ENCODE measurements at places on chromosomes 1 and 21. TPM values are rescaled to one million over a fixed set of nuclear protein-coding genes. Genes with fewer than 3 reads are reported as not detected.

DNA sequence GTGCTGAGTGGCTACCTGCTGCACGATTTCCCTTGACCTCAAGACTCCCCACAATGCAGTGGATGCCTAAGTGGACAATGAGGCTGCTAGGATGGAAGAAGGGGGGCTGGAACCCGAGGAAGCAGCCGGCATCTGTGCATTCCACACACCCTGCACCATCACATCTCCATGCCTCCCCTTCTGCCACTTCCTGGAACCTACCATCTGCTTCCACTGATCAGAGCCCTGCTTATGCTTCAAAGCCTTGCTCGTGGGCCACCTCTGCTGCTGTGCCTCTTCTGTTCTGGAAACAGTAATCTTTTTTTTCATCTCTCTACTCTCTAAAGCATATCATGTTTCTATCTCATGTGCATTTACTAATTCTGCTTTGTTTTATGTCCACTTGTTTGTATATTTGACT is 66.2 kb upstream of the WDR26 start:
- peak; percentile 19 for DNase-seq

- no peak for DNase-seq
These were observed 91.7 kb upstream of the EDN2 start for GRCh38 chr1:41576206-41576605.

SORT1 gene
- 0.39 TPM for total RNA-seq

GRCh38 chr1:65174585-65174984 is 26.6 kb downstream of the AK4 start:
- no peak for DNase-seq

GRCh38 chr1:33876970-33877650 is 13.2 kb downstream of the HMGB4 start:
- no peak for DNase-seq

CD84 gene
- total RNA-seq, result 17.8 TPM

PODN gene
- not detected for total RNA-seq

GRCh38 chr1:1348420-1349255 is 580 bp downstream of the DVL1 start:
- no peak for DNase-seq

DNA sequence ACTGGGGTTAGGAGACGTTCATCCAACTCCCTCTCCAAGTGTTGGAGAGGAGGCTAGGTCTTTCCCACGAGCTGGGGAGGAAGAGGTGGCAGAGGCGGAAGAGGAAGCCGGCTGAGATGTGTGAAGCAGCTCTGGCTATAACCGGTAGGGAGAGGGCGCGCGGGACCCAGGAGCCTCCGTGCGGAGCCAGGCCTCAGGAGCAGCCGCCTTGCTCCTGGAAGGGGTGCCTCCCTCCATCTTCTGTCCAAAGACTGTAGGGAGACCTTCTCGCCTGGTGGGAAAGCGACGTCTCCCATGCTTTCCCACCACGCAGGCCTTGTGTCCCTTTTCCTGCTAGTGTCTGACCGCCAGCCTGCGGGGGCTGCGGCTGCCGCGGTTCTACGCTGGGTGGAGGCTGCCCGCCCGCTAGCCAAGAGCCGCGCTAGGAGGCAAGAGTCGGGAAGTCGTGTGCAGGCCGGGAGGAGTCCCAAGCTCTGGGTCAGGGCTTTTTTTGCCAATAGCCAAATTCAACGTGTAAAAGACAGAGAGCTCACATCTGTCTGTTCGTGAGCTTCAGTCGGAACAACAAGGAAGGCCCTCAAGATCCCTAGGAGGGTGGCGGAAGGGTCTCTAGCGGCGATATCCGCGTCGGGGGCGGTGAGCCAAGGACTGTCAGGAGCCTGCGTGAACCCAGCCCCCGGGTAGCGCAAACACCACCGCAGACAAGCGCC is 8.4 kb upstream of the NBPF11 start:
- DNase-seq, result no peak

OR2T35 gene
- total RNA-seq, result not detected

DNA sequence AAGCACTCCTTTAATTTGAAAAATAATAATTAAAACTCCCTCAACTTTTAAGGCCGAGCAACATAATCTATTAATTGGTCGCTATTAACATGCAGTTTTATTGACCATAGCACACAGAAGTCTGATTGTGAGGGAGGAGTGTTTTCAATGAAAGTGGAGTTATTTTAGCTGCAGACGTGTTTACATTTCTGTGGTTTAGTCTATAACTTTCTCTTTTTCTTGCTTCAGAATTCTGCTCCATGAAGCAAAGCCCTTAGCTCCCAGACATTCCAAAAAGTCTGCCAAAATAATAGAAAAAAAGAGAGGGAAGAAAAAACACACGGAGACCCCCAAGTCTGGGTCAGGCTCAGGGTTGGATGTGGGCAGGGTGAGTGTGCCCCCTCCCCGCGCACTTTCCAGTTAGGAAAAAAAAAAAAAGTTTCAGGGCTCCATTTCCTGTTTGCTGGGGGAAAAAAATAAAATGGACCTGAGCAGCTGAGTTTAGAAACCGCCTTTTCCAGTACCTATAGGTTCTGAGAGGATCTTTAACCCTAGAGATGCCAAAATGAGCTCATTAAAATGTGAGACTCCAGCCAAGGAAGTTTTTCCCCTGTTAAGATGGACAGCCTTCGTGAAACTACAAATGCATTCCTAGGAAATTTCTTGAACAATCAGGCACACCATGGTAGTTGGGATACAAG is 143.7 kb upstream of the ETS2 start:
- no peak for DNase-seq

GRCh38 chr1:187619175-187619574 is 790.4 kb downstream of the PLA2G4A start:
- no peak for DNase-seq

GRCh38 chr1:15681349-15682292 is 2.5 kb upstream of the PLEKHM2 start:
- DNase-seq, result no peak

GRCh38 chr1:63795455-63795854 is 21.6 kb downstream of the ROR1 start:
- DNase-seq, result no peak

GRCh38 chr1:113891631-113892220 is 4.3 kb upstream of the BCL2L15 start:
- DNase-seq, result no peak

LGR6 gene
- 0.14 TPM for total RNA-seq

ZNF648 gene
- not detected for total RNA-seq

DNA sequence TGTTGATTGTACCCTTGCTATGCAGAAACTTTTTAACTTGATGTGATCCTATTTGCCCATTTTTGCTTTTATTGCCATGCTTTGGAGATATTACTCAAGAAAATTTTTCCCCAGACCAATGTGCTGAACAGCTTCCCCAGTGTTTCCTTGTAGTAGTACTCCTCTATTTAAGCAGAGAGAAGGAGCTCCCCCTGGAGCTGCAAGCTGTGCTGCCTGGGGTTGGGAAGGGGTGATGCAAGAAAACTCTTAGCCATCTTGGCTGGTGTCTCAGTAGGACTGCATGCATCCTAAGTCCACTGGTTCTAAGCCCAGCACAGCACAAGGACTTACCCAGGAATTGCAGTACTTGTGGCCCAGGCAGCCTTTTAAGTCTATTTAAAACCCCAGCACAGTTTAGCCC is 121.6 kb downstream of the NTMT2 start:
- no peak for DNase-seq

SPATA6 gene
- 2.8 TPM for total RNA-seq

TRIM17 gene
- total RNA-seq, result 1.2 TPM

DNA sequence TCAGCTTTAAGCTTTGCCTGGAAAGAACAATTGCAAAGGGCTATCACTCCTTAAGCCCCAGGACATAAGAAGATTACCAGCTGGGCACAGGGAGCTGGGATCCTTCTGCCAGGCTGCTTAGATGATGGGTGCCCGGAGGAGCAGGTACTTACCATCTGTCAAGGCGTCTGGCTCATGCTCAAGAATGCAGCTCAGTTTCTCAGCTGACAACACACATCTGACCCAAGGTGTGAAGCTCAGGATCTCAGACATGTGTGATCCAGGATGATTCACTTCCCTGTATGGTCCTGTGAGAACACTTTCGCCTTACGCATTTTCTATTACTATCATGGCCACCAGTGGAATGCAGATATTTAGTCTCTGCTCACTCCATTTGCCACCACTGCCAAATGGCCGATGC is 14.7 kb upstream of the DISC1 start:
- DNase-seq, result peak; percentile 25

FAM177B gene
- total RNA-seq, result not detected

FASLG gene
- 4.0 TPM for total RNA-seq

- no peak for DNase-seq
These were observed 140.9 kb downstream of the TGFBR3 start for GRCh38 chr1:91744953-91745639.

UCK2 gene
- total RNA-seq, result 69.4 TPM

DNA sequence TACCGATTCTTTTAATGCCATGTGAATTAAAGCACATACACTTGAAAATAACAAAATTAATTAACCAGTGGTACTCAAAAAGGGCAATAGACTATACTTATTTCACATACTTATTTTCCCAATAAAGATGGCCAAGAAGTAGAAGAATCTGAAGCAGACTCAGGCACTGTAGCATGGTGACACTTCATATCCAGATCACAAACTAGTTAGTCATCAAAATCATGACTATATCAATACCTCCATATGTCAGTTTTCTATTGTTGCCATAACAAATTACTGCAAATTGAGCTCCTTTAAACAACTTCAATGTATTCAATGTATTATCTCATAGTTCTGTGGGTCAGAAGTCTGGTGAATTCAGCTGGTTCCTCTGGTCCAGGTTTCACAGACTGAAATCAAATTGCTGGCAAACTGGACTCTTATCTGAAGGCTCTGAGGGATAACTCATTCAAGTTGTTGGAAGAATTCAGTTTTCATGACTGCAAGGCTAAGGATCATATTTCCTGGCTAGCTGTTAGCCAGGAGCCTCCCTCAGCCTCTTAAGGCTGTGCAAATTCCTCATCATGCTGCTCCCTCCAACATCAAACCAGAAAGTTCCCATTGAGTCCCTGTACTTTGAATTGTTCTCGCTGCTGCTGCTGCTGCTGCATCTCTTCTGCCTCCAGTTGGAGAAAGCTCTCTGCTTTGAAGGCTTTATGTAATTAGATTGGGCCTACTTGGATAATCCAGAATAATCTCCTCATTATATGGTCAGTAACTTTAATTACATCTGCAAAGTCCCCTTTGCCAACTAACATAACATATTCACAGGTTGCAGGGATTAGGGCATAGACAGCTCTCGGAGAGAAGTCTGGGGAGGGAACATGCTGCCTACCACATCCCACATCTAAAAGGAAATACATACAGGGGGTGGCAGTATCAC is 91.5 kb downstream of the MRPL39 start:
- no peak for DNase-seq

- no peak for DNase-seq
These were observed 27.2 kb downstream of the NUAK2 start for GRCh38 chr1:205294175-205294917.

GRCh38 chr1:232901255-232901654 is 49.2 kb upstream of the NTPCR start:
- DNase-seq, result no peak

FMO2 gene
- total RNA-seq, result not detected

DNA sequence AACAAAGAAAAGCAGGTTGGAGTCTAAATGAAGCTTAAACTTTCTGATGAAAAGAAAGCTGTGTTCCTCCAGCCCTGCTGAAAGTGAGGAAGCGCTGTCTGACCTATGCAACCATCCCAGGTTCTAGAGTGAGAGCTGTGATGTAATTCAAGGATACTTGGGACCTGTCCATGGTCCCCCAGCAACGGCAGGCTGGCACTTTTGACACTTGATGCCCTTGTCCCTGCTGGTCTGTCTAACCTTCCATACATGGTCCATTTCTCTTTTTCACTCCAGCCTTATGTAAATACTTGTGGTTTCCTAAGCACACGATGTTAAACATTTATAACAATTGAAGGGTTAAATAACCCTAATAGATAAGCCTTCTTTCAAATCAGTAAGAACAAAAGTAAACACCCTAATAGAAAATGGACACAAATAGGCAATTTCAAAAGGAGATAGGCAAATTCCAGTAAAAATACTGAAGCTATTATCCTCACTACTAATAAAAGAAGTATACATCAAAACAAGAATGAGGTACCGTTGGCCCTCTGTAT is 17.7 kb upstream of the KDM4A start:
- no peak for DNase-seq

- no peak for DNase-seq
These were observed 6.7 kb downstream of the KNCN start for GRCh38 chr1:46544561-46545240.

DNA sequence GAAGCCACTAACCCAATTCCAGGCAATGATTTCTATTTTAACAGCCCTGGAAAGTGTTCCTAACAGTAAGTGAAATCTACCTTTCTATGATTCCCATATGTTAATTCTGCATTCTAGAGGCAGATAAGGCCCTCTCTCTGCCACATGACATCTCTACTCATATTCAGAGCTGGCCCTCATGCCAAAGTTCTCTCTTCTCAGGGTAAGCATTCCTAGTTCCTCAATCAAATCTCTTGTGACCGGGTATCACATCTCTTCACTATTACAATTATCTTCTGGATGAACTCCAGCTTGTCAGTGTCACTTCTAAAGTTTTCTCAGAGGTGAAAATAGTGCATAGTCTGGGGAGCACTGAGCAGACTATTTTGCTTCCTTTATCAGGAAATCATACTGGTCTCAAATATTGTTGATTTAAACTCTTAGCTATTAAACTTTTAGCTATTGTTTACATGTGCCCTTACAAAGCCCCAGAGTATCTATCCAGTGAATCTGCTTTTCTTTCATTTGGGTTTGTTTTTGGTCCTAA is 66.4 kb upstream of the TNFSF18 start:
- no peak for DNase-seq

PLEKHO1 gene
- 13.2 TPM for total RNA-seq

- DNase-seq, result no peak
These were observed 38.7 kb upstream of the COL6A2 start for GRCh38 chr21:46059195-46059594.

DNA sequence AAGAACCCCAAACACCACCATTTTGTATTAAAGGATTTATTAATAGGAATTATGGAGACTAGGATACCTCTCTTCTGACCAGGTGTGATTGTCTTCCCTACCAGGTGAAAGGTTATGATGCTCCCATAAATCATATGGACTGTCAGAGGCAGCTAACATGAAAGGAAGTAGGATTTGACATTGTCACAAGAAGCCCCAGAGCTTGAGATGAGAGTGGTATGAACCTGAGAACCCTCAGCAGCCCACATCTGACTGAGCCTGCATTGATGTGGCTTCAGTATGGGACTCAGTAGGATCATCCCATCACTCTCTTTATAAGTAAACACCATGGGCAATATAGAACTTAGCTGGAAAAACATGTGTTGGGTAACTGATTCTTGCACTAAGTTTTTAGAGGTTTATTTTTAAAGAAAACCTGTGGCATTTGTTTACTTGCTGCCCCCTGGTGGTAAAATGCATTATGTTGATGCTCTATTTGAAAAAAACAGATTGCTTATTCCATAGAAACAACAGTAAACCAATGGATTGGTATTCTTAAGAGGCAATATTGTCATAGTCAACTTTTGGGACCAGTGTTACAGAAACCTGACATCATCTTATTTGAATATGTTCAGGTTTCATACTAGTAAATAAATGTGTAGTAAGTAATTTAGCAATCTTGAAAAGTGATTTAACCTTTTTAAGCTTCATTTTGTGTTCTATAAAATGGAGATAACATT is 16.6 kb upstream of the CACYBP start:
- DNase-seq, result peak; percentile 44

GRCh38 chr1:110667776-110668175 is 7.0 kb downstream of the KCNA3 start:
- DNase-seq, result no peak
